Activated naive CD8-positive, alpha-beta T cell treated with anti-CD3 and anti-CD28 coated beads for 36 hours (primary cell): ENCODE measurements at places on chromosomes 4 and X.

DNA sequence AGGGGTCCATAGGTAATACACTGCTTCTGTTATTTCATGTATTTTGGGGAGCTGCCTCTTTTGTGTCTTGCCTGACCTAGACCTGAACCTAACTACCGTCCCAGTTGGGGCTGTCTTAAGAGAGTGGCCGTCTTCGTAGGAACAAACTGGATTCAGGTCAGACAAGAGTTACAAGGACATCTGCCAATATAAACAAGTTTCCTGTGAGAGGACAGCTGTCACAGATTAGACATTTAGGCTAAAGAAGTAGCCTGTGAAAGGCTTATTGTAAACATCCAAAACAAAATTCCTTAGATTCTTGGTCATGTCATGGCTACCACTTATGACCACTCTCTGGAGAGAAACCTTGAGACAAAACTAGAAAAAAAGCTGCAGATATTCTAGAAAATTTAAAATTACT is 797.6 kb upstream of the AADAT start:
- DNase-seq, result no peak

- no peak for DNase-seq
Observed at GRCh38 chr4:174540175-174540574, 17.9 kb upstream of the HPGD start.

GRCh38 chr4:57324673-57325307 is 214.6 kb upstream of the IGFBP7 start:
- no peak for DNase-seq

DNA sequence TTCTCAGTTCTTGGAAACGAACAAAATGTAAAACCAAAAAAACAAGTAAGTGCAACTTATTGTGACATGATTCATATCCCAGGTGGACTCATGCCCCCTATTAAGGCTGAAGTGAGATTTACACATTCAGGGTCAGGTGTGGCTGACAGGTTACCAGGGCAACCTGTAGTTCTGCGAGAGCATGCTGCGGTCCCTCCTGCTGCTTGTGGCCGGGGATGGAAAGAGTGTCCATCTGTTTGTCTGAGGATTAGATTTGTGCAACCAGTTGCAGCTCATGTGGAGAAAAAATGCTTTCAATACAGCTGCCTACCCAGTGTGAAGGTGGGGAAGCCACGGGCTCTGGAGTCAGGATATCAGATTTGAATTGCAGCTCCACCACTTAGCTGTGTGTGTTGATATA is 78.8 kb downstream of the FAM184B start:
- no peak for DNase-seq

DNA sequence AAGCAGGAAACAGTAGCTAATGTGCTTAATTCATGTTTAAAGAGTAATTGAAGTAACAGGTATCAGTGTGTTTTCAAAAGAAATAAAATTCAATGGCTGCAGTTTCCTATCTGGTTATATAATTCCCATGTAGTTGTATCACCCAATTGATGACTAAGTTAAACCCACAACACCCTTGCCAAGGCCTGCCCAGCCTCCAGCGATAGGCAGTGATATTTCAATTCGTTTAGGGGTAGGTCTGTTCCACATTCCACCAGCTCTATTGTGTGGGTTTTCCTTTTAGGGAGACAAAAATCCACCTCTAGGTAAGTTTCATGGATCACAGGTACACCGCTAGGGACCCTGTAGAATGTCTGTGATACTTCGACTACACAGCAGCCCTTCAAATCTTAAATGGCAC is 24.7 kb upstream of the MXRA5 start:
- DNase-seq, result no peak

DNA sequence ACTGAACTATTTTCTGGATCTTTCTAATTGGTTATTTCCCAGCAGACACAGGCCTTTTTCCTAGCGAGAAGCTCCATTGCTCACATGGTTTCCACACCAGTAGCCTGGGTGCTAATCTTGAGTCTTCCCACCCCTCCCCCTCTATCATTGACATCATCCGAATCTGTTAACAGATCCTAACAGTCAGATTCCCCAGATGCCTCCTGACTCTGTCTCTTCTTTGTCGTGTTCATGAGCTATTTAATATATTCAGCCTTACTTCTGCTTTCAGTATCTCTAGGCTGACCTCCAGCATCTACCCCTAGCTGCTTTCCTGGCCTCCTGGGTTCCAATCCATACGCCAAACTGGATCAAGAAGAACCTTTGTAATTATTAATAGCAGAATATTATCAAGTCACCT is 85.0 kb downstream of the CLNK start:
- no peak for DNase-seq

DNA sequence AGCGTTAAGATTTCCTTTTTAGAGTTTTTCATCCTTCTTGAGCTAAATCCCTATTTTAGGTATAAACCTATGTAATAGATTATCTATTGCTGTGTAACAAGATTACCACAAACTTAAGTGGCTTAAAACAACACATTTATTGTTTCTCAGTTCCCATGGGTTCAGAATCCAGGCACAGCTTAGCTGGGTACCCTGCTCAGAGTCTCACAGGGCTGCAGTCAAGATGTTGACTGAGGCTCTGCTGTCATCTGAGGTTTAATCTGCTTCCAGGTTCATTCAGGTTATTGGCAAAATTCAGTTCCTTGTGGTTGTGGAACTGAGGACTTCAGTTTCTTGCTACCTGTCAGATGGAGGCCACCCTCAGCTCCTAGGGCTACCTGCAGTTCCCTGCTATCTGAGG is 60.9 kb downstream of the GK start:
- DNase-seq, result no peak

DNA sequence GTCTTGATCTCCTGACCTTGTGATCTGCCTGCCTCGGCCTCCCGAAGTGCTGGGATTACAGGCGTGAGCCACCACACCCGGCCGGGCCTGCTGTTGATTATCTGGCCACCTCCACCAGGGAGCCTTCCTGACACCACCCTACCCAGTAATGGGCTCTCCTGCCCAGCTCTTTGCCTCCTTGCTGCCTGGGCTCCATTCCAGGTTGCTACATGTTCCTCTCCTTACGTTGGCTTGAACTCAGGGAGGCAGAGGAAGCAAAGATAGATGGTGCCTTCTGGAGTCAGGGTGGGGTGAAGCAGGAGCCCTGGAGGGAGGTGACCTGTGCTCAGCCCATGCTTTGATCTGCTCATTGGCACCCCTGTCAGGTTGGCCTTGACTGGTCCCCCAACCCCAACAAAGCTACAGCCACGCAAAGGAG is 26.3 kb downstream of the FLNA start:
- no peak for DNase-seq

GRCh38 chr4:54844911-54845310 is 187.2 kb downstream of the KIT start:
- DNase-seq, result no peak
